ENCODE measurements at places on chromosomes 2 and 18.

DNA sequence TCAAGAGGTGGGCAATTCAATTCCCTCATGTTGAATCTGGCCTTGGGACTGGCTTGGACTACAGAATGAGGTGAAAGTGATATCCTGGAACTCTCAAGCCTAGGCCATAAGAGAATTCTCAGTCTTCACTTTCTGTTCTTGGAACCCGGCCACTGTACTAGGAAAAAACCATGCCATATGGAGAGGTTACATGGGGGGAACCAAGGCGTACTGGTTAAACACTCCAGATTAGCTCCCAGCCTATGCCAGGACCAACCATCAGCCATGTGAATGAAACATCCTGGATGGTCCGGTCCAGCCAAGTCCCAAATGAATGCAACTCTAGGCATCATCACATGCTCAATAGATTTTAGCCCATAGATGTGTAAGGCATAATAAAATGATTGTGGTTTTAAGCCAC is 56.4 kb downstream of the ZNF385B start:
- DNase-seq = no peak

DNA sequence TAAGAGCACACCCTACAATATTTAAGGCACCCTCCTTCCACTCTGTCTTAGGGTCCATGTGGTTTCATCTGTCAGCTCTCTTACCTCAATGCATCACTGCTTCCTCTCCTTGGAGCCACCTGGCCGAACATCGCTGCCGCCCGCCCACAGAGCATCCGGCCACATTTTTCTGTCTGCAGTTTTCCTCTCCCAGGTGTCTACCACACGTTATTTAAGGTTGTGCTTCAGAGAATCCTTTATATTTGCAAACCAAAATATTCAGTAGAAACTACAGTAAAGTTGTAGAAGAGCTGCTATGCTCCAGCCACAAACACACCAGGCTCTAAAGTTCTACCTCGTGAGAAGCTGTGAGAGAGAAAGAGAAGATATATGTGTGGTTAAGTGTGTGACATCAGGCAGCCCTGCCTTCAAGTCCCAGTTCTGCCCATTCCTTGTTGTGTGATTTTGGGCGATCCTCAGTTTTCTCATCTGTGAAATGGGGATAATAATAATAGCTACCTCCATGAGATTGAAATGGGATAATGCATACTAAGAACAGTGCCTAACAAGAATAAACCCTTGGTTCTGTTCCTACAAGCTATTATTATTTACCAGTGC is 4.9 kb upstream of the STK17B start:
- DNase-seq = peak; percentile 80

DNA sequence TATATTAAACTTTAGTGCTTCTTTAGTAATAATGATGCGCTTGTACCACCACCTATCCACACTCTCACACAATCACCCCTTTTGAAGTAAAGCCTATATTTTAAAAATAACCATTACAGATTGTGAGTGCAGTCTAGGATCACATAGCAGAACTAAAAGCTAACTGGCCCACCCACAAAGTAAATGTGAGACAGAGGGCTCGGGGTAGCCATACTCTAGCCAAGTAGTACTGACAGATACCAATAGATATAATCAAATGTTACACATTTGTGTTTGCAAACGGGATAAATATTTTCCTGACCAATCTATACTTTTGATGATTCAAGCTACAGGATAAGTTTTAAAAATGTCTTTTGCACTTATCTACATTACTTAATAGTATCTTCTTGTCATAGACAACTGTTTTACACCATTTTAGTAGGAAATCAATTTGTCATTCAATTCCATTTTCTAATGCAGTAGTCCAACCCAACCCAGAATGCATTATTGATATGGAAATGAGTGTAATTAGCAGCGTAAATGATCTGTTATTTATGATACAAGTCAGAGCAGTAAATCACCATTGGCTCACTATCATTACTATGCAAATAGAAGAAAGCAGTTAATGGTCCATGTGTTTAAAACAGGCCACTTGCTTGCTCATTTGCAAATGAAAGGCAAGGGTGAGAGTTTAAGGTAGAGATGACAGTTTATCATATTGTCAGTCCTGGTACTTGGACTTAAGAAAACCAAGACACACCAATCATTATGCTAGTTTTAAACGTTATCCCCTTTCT is 111.8 kb downstream of the ERBB4 start:
- DNase-seq = no peak

DNA sequence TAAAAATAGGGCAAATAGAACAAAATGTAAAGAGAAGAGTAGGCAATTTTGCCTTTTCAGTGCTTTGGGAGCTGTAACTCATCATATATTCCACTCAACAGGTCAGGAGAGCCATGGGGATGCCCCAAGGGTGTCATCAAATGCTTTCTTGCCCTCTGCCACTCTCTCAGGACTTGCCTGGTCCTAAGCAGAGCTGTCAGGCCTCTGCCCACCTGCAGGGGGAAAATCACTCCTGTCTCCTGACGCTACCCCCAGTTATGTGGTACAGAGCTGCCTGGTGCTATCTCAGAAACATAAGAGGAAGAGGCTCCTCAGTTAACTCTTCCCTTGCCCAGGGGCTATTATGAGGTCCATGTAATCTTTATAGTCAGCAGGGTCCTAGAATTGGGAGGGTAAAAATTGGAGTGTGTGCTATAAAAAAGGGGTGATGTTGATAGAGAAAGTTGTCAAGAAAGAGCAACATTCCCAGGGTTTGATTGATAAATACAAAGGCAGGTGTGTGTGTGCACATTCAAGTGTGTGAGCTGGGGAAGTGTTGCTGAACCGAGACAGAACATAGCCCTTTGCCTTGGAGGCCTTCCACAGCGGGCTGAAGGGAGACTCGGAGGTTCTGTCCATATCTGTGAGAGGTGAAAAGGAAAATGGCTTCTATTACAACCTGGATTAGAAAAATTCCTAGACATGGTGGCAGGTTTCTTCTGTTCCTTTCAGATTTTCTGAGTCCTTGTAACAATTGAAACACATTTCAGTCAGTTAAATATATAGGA is 25.4 kb downstream of the PTPRM start:
- no peak for DNase-seq

- no peak for DNase-seq
Measured at GRCh38 chr2:144708626-144709025, 188.7 kb upstream of the ZEB2 start.

DNA sequence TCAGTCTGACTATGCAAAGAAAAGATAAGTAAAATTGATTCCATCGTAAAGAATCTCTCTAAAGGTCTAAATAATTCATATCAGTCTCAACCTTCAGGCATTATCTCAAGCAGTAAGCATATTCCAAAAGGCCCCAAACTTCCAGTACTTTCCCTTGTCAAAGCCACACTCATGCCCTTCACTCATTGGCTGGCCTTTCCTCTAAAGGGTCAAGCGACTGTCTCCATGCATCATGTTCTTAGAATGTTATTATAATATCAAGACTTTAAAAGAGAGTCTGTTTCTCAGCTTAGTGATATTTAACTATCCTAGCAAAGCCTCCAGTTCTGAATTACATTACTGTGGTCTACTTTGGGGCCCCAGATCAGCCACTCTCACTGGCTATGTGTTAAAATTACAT is 271.3 kb downstream of the MREG start:
- no peak for DNase-seq

Data from activated CD4-positive, alpha-beta T cell treated with anti-CD3 and anti-CD28 coated beads, Interleukin-2, amount 50 U/mL, for 48 hours (primary cell).